ENCODE measurements at places on chromosomes 7 and 10.

- peak; percentile 85 for DNase-seq
Measured at GRCh38 chr7:91880413-91881241, at the start of gene MTERF1. TSS of gene MTERF1 (minus strand) at chr7:91880702. CDS start at chr7:91880083, 619 bp downstream.

DNA sequence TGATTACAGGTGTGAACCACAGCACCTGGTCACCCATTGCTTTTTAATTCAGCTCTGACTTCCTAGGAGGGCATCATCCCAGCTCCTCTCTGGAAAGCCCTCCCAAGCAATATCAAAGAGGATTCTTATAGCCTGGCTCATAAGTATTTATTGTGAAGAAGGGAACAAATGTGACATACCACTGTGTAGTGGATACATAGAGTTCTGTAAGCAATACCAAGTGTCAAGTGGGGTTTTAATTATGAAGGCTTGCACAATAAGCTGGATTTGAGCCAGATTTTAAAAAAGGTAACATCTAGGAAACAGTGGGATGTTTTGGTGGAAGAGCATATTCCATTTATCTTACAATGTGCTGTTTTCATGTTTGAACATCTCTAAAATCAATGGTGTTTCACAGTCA lies 19.0 kb upstream of the PRTFDC1 start:
- no peak for DNase-seq

- no peak for DNase-seq
Measured at GRCh38 chr10:120371856-120372255, 85.2 kb upstream of the PLPP4 start.

DNA sequence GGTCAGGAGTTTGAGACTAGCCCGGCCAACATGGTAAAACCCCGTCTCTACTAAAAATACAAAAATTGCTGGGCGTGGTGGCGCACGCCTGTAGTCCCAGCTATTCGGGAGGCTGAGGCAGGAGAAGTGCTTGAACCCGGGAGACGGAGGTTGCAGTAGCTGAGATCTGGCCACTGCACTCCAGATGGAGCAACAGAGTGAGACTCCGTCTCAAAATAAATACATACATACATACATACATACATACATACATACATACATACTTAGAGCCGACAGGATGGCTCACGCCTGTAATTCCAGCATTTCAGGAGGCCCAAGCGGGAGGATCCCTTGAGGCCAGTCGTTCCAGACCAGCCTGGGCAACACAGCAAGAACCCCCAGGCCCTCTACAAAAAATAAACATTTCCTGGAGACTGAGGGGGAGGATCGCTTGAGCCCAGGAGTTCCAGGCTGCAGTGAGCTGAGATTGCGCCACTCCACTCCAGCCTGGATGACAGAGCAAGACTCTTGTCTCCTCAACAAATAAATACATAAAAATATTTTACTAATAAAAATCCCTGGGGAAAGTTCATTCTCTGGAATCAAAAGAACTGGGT lies 90.9 kb upstream of the TNRC18 start:
- DNase-seq = no peak

DNA sequence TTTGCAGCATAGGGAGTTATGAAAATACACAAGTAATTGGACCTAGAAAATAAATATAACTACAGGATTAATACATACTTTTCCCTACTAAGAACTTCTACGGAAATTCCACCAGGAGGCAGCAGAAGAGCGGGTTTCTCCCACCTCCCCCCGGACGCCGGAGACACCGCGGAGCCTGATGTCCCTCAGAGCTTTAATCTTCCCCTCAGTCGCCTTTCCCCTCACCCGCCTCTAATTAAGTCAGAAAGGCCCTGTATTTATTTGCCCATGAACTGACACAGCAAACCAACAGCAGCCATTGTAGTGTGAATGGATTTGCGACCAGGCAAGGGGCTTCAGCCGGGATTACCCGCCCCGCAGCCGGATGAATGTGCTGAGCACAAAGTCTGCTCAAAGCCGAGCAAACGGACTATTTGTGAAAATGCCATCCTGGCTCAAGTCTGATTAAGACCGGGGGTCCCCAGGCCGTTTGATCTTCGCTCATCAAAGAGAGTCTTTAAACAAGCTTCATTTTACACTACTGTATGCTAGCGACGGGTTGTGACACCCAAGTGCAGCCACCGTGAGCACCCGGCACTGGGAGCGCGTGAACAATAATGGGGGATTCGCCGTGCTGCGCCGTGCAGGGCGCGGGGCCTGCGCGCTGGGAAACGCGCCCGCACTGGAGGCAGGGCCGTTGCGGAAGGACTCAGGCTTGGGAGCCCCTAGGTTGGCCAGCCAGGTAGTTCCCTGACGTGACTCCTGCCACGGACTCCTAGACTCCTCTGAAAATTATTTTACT lies 5.6 kb upstream of the DKK1 start:
- no peak for DNase-seq

DNA sequence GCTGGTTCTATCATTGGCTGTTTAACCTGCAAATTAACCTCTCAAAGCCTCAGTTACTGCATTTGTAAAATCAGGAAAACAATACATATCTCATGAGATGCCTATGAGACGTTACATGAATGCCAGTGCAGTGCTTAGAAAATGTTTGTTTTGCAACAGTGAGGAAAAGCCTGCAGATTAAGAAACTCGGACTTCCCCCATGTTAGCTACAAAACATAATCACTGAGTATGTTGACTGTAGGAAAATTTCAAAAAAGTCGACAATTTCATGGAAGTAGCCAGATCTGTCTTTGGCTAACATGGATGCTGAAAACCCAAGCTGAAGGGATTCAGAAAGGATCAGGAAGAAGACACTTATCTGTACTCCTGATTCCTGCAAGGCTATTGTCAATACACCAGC lies 121.4 kb downstream of the TRIL start:
- no peak for DNase-seq

GRCh38 chr10:6047847-6048246 lies 14.3 kb downstream of the IL2RA start:
- DNase-seq = no peak

DNA sequence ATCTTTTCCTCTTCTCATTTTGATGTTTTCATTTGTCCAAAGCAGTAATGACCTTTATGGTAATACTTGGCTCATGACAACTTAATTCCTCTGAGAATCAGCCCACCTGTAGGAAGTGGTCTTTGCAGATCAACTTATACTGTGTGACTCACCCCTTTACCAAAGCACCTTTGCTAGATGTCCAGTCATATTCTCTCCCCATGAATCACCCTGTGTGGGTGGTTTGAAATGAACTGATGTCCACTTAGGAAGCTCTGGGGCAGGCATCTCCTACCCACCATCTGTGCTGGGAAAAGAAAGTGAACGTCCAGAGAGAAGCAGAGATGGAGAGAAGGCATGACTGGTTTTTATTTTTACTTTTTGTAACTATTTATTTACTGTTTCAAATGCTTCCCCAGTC lies 410.3 kb downstream of the KIF20B start:
- DNase-seq = peak; percentile 91

DNA sequence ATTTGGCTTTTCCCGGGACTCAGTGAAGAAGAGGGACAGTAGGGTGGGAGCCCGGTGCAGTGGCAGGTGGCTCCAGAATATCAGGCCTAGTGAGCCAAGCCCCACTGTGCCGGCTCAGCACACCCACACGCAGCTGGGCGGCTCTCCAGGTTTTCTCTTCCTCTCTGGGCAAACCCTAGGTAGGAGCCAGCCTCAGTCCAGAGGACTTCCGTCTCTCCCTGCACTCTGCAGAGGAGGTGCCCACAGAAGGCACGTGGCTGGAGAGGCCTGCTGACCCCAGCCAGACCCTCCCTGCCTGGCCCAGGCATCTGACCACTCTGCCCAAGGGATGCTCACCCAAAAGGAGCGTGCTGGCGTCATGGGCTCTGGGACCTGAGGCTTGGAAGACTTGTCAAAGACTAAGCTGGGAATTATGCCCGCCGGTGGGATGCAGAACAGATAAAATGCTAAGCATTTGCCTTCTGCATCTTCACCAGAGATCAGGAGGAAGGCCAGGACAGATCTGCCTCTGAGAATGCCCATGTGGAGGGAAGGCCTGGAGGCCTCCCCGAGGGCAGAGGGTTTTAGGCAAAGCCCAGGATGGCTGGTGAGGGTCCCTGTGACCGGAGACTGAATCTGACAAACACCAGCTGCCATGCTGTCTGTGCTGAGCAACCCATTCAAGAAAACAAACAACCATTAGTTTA lies 40.2 kb downstream of the TCERG1L start:
- DNase-seq = no peak

- no peak for DNase-seq
Measured at GRCh38 chr10:71763352-71764127, 9.8 kb downstream of the VSIR start.

GRCh38 chr7:17939211-17939605 lies 1.1 kb downstream of the SNX13 start:
- no peak for DNase-seq

- DNase-seq = no peak
Measured at GRCh38 chr7:137940656-137941518, 61.0 kb downstream of the CREB3L2 start.

DNA sequence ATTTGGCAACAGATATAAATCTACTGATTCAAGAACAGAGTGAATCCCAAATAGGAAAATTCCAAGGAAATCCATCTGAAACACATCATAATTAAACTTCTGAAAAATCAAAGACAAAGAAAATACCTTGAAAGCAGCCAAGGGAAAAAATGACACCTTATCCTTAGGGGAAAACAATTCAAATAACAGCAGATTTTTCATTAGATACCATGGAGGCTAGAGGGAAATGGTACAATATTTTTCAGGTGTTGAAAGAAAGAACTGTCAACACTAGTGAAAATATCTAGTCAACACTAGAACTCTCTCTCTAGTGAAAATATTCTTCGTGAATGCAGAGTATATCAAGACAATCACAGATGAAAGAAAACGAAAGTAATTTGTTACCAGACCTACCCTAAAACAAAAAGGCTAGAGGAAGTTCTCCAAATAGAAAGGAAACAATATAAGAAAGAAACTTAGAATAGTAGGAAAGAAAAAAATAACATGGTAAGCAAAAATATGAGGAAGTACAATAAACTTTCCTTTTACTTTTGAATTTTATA lies 5.7 kb upstream of the FAM241B start:
- DNase-seq = no peak
